ENCODE measurements at places on chromosomes 3 and 15.

GRCh38 chr15:91284758-91285466 lies 184.9 kb downstream of the SV2B start:
- DNase-seq = no peak

GRCh38 chr15:87638554-87639083 lies 617.9 kb downstream of the NTRK3 start:
- DNase-seq = no peak

DNA sequence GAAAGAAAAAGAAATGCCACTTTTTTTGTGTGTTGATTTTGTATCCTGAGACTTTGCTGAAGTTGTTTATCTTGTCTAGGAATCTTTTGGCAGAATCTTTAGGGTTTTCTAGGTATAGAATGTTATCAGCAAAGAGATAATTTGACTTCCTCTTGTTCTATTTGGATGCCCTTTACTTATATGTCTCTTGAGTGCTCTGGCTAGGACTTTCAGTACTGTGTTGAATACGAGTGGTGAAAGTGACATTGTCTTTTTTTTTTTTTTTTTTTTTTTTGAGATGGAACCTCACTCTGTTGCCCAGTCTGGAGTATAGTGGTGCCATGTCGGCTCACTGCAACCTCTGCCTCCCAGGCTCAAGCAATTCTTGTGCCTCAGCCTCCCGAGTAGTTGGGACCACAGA lies 64.7 kb upstream of the NPHP3 start:
- DNase-seq = no peak

DNA sequence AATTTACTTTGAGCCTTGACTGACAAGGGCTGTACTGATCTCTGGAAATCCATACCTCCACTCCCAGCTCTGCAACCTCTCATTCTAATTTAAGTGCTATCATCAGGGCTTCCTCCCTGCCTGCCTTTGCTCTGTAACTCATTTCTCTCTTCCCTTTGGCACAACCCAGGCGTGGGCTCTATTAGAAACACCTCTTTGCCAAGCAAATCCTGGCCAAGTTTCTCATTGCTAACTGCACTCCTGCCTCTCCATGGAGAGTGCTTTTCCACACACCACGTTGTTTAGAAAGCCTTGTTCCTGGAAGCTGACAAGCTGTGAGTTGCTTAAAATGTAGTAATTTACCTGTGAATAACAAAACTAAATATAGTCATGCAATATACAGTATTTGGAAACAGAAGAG lies 20.1 kb upstream of the FSTL1 start:
- DNase-seq = no peak

Data from NCI-H510A (cell line).